ENCODE measurements at places on chromosomes 2 and 18.
A peak's percentile ranks its signal among the peaks of the same experiment; 100 is the strongest.

DNA sequence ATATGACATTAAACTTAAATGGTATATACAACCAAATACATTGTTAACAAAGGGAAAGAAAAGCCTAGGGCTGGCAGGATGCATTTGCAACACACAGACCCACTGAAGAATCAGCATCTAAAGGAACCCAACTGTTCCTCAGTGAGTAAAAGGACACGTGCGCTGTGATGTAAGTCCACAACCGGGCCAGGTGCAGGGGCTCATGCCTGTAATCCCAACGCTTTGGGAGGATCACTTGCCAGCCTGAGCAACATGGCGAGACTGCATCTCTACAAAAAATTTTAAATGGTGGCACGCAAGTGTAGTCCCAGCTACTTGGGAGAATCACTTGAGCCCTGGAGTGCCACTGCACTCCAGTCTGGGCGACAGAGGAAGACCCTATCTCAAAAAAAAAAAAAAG, 3.9 kb downstream of the DTNB start:
- no peak for DNase-seq

DNA sequence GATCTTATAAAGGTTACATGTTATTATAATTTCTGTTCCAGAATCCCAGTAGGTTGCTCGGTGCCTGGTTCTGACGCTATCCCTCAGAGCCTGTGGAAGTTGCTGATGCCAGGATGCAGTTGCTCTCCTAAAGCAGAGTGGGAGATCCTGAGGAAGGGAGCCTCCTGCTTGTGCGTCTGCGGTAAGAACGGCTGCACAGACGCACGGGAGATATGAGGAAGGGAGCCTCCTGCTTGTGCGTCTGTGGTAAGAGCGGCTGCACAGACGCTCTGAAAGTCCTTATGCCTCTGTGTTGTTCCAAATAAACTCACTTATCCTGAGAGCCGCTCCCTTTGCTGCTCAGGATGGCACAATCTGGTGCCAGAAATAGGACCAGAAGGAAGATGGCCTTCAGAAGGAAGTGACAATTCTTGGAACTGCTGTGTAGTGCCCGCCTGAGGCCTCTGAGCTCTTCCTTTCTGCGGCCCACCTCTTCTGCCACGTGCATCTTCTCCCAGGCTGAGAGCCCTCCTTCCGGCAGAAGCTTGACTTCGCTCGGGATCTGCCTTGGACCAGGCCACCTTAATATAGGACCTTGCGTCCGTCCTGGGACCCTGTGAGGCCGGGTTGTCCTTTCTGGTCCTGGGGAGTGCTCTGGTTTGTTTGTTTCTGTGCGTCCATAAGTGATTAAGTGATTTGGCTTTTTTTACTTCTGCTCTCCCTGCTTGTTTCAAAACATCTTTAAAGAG, 89.5 kb downstream of the RTP5 start:
- peak; percentile 27 for DNase-seq

DNA sequence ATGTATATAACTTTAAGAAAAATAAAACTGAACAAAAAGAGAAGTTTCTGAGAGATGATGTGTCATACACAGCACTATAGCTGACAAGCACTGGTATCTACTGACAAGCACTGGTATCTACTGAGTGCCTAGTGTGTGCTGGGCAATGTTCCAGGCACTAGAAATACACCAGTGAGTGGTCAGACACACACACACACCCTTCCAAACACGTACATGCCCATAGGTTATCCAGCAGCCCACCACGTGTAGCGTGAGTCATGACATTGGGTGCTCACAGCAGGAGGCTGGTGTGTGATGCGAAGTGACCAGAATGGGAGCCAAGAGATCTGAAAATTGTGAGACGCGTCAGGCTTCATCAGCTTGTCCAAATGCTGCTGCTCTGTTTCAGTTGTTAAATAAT, 12.2 kb upstream of the GNAL start:
- DNase-seq = no peak

- DNase-seq = no peak
Measured at GRCh38 chr2:133104871-133105270, 434.9 kb upstream of the LYPD1 start.

DNA sequence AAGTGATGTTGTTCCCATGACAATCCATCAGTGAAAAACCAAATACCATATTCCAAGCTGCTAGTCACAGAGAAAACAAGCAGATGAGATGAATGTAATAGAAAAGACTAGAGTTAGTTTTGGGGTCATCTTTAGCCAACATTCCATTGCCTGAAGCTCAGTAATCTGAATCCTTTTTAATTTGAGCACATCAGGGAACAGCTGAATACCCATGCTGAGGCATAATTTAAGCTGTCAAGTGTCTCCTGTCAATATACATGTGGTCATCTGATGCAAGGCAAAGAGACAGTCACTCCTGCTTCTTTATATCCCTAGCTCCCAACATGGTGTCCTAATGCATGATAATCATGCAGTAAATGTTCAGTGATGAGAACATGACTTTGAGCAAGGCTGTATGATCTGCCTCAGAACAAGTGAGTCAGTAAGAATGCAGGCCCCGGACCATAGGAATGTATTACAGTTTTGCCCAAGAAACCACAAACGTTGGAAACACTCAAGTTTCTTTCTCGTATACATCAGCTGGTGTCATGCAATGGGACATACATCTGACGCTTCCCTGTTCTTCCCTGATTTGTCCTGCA, 48.0 kb downstream of the CDK15 start:
- no peak for DNase-seq

GRCh38 chr2:156430236-156430979, 5.8 kb upstream of the GPD2 start:
- DNase-seq = no peak

DNA sequence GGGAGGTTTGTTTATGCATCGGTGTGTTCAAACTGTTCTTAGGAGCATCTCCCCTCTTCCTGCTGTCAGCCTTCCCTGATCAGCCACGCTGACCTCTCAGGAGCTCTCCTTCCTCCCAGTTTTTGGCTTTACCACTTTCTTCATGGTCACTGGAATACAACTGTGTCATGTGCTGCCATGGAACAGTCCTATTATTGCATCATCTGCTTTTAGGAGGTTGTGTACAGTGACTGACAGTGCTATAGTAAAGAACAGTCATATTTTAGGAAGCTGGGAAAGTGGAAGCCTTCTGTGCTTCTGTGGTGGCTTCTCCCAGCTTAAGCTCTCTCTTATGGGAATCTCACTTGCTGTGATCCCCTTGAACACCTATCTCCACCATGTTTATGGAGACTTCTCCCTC, 165.5 kb downstream of the TPGS2 start:
- no peak for DNase-seq

DNA sequence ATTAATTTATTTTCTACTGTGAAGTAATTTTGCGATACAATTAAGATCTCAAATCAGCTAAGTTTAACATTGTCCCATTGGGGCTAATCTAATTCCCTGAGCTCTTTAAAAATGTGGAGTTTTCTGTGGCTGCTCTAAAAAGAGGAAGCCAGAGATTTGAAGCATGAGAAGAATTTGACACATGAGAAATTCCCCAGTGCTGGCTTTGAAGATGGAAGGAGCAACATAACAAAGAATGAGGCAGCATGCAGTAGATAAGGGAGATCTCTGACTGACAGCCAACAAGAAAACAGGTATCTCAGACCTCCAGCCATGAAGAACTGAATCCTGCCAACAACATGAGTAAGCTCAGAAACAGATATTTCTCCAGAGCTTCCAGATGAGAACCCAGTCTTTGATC, 308.4 kb downstream of the ZNF804A start:
- DNase-seq = no peak

- peak; percentile 93 for DNase-seq
Measured at GRCh38 chr2:32009516-32010256, 1.1 kb downstream of the MEMO1 start.

DNA sequence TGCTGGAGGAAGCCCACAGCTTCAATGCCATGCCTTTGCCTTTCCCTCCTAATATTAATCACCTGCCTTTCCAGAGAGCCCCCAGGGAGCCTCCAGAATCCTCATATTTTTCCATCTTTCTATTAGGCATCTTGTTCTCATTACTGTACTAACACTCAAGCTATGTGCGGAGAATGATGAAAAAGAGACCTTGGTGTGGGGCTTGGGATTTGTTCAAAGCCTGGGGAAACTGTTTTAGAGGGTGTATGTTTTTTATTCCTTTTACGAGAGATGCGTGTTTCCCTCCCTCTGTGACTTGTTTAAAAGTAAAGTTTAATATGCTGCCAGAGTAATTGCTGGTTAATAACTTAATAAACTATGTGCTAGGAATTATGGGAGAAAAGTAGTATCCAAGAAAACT, 102.4 kb upstream of the ZFP36L2 start:
- DNase-seq = no peak

- DNase-seq = peak; percentile 83
Measured at GRCh38 chr2:62313449-62314227, 117.7 kb downstream of the B3GNT2 start.

DNA sequence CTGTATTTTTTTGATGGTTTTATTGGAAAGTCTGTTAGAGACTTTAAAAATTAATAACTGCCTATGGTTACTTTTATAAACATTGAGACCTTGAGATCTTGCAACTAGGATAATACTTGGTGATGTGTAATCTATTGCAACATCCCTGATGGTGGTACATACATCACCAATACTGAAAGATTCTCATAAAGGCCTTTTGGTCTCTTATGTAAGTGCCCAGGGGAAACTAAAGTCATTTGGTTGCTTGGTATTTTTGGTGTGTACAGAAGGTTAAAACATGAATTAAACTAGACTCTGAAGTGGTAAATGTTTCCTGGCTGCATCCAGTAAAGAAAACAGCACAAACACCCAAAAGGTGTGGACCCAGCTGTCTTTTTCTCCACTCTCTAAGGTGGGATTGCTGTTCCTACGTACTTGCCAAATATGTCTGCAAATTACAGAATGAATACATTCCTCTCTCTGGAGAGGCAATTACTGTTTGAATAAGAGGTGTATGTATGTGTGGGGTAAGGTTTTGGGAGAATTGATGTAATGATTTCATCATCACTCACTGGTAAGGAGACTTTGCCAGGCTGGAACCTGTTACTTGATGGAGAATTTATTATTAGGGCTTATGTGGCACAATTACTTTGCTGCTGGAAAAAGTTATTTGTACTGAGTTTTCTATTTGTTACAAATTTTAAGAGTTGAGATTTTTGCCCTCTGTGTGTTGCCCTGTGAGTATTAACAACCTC, 3.6 kb downstream of the B3GNT2 start:
- DNase-seq = no peak

- DNase-seq = no peak
Measured at GRCh38 chr2:84947010-84947593, 23.9 kb upstream of the KCMF1 start.

DNA sequence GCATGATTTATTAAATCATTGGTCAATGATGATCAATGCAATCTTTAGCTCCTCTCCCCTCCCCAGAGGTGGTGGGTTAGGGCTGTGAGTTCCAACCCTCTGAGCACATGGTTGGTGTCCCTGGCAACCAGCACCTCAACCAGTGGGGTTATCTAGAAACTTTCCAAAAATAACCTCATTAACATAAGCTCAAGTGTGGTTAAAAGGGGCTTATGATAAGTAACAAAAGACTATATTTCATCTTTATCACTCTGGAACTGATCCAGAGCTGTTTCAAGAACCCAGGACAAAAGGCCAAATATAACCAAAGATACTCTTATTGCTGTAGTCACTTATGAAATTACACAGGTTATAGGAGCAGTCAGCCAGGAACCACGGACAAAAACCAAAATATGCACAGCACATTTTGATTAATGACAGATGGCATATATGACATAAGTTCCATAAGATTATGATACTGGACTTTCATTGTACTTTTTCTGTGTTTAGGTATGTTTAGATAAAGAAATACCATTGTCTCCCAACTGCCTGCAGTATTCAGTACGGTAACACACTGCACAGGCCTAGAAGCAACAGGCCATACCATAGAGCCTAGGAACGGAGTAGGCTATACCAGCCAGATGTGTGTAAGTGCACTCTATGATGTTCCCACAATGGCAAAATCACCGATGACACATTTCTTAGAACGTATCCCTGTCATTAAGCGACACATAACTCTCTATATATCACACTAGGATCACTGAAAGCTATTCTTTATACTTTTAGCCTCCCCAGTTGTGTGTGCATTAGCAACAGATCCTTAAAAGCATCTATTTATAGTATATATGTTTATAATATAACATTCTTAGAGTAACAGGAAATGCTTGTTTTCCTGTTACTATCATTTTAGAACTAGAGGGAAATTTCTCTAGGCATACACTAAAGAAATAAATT, 31.9 kb downstream of the KIDINS220 start:
- no peak for DNase-seq

GRCh38 chr2:75627902-75628504, 18.6 kb upstream of the MRPL19 start:
- peak; percentile 86 for DNase-seq

DNA sequence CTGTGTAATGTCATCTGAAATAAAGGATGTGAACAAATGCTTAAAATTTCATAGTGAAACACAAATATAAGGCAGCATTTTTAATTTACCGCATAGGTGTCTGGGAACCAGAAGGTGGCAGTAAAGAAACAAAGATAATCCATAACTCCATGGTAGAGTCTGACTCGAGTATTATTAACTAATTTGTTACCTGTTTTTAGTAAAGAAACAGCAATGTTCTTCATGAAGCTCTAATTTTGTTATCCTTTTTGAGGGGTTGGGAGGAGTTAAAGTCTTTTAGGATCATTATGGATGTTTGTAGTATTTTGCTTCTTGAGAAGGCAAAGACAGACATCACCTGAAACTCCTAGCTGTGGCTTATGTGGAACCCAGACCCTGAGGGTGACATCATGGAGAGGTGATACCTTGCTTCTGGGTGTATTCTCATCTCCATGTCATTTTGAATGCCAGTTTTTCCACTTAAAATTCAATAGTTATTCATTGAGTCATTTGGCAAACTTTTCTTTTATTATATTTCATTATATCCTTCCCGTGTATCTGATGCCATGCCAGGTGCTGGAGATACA, 286.2 kb upstream of the EPAS1 start:
- DNase-seq = no peak

GRCh38 chr2:12479065-12479601, 237.6 kb upstream of the TRIB2 start:
- no peak for DNase-seq

- no peak for DNase-seq
Measured at GRCh38 chr2:1665761-1666505, 78.4 kb downstream of the PXDN start.

GRCh38 chr18:28684746-28685355, 507.9 kb upstream of the CDH2 start:
- no peak for DNase-seq

- DNase-seq = no peak
Measured at GRCh38 chr2:80579756-80580155, 275.2 kb upstream of the LRRTM1 start.

- DNase-seq = no peak
Measured at GRCh38 chr2:84288293-84288692, 170.8 kb downstream of the SUCLG1 start.

- DNase-seq = no peak
Measured at GRCh38 chr2:153917570-153917969, 45.8 kb downstream of the GALNT13 start.
